ENCODE measurements at places on chromosomes 4 and X.

GRCh38 chr4:187370918-187371317 is 624.7 kb upstream of the ZFP42 start:
- no peak for DNase-seq

DNA sequence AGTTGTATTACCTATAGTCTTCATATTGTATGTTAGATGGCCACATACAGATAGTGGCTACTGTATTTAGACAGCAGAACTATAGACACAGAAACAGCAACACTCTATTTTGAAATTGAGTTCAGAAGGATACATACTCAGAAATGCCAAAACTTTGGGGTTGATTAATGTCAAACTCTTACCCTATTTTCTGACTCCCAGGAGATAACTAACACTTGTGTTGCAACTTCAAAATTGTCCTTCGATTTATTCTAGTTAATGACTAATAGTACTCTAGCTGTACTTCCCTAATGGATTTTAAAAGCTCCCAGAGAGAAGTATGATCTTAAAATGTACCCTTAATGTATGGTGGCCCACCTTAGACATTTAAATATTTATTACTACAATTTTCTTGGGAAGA is 229.9 kb upstream of the UGT8 start:
- DNase-seq = no peak

DNA sequence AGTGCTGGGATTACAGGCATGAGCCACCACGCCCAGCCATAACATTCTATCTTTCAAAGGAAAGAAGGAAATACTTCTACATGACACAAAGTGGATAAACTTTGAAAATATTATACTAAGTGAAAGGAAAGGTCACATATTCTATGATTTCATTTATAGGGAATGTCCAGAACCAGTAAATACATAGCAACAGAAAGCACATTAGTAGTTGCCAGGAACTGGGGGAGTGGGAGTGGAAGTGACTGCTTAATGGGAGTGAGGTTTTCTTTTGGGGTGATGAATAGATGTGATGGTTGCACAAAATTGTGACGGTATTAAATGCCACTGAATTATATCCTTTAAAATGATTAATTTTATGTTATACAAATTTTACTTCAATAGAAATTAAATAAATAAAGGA is 95.7 kb upstream of the IL15 start:
- DNase-seq = no peak

DNA sequence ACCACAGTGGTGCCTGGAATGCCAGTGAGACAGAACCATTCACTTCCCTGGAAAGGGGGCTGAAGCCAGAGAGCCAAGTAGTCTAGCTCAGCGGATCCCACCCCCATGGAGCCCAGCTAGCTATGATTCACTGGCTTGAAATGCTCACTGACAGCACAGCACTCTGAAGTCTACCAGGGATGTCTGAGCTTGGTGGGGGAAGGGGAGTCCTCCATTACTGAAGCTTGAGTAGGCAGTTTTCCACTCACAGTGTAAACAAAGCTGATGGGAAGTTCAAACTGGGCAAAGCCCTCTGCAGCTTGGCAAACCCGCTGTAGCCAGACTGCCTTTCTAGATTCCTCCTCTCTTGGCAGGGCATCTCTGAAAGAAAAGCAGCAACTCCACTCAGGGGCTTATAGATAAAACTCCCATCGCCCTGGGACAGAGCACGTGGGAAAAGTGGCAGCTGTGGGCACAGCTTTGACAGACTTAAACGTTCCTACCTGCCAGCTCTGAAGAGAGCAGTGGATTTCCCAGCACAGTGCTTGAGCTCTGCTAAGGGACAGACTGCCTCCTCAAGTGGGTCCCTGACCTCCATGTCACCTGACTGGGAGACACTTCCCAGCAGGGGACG is 32.0 kb downstream of the NAP1L2 start:
- DNase-seq = no peak

DNA sequence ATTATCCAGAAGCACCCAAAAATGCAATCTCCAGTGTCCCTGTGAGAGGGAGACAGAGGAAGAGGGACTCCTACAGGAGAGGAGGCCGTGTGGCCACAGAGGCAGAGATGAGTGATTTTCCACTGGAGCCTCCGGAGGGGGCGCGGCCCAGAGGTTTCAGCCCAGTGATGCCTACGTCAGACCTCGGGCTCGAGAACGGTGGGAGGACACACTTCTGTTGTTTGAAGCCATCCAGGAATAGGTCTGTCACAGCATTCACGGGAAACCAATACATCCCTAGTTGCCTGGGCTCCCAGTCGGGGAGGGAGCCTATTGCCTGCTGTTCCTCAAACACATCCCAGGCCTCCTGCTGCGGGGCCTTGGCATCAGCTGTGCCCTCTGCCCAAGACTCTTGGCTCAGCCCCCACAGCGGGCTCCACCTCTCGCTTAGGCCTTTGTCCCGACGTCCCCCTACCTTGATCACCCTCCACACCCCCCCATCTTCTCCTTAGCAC is 39.2 kb upstream of the HMX1 start:
- DNase-seq = no peak

DNA sequence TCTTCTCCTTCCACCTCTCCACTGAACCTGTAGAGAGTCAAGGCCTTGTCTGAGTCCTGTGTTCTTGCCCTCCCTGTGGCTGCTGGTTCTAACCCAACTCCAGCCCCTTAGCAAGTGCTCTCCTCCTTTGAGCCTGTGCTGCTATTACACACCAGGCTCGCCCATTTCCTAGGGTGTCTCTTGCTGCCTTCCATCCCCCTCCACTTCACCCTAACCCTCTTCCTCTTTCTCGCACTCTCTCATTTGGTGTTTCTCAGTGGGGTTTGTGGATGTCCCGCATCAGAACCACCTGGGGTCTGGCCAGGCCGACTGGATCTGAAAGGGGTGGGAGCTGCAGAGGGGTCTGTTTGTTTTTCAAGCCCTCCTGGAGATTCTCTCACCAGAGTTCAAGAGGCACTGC is 156.7 kb downstream of the SPRY1 start:
- DNase-seq = no peak
